ENCODE measurements at places on chromosomes 12 and 14. TPM values are rescaled to one million over a fixed set of nuclear protein-coding genes. Genes with fewer than 3 reads are reported as not detected.
A peak's percentile ranks its signal among the peaks of the same experiment; 100 is the strongest.

- no peak overlapping the region for H3K27ac ChIP-seq
- H3K4me3 ChIP-seq, result no peak overlapping the region
- no peaks in the 10 kb centered on the region for H3K36me3 ChIP-seq
- no peak for DNase-seq
- peaks cover 8% of the 10 kb centered on the region for H3K4me1 ChIP-seq
These were observed 76.0 kb downstream of the NPAS3 start for GRCh38 chr14:33014710-33015109.

DNA sequence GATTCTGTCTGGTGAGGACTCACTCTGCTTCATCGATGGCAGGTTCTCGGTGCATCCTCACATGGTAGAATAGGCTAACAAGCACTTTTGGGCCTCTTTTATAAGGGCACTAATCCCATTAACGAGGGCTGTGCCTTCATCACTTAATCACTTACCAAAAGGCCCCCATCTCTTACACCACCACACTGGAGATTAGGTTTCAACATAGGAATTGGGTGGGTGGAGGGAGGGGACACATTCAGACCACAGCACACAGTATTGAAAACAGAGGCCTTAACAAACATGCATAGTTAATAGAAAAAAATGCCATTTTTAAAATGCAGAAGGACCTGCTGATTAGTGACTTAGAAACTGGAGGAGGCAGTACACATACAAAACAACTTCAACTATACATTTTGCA is 61.6 kb downstream of the SPPL3 start:
- no peak overlapping the region for H3K27ac ChIP-seq
- no peaks in the 10 kb centered on the region for H3K36me3 ChIP-seq
- H3K4me3 ChIP-seq, result no peak overlapping the region

DNA sequence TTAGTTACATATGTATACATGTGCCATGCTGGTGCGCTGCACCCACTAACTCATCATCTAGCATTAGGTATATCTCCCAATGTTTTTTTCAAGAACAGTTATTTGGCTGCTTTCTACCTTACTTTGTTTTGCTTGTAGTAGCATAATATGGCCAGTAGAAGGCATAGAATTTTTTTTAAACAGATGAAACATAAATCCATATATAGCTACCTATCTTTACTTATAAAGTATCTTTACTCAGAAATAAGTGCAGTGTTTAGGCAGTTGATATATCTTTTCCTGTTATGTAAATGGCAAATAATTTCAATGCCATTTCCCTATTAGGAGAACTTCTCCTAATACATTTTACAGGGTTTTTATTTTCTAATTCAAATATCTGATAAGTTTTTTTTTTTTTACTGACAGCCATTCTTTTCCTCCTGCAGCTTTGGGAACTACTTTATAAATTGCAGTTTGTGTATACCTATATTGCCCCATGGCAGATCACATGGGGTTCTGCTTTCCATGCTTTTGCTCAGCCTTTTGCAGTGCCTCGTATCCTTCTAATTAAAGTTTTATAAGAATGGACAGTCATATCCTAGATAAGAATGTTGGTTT is 143.1 kb downstream of the PCNX1 start:
- DNase-seq, result no peak
- no peaks in the 10 kb centered on the region for H3K27me3 ChIP-seq
- no peak overlapping the region for H3K27ac ChIP-seq
- H3K4me3 ChIP-seq, result no peak overlapping the region
- H3K36me3 ChIP-seq, result no peaks in the 10 kb centered on the region

DNA sequence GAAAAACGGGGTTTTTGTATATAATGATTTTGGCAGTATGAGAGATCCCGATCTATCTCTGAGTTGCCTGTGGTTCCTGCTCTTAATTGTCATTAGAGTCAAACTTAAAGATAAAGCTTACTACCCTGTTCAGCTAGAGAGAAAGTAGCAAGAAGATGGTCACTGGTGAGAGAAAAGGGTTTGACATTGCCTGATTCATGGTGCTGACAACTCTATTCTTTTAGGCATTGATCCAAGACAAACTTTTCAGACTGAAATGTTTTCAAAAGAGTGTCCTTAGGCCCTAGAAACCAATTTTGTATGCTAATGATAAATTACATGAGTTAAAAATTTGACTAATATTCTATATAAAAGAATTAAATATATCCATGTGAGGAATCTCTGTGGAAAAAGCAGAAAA is 35.1 kb downstream of the PELI2 start:
- DNase-seq, result no peak
- H3K4me3 ChIP-seq, result no peak overlapping the region
- H3K4me1 ChIP-seq, result peaks cover 4% of the 10 kb centered on the region
- no peaks in the 10 kb centered on the region for H3K27me3 ChIP-seq
- no peaks in the 10 kb centered on the region for H3K36me3 ChIP-seq

DNA sequence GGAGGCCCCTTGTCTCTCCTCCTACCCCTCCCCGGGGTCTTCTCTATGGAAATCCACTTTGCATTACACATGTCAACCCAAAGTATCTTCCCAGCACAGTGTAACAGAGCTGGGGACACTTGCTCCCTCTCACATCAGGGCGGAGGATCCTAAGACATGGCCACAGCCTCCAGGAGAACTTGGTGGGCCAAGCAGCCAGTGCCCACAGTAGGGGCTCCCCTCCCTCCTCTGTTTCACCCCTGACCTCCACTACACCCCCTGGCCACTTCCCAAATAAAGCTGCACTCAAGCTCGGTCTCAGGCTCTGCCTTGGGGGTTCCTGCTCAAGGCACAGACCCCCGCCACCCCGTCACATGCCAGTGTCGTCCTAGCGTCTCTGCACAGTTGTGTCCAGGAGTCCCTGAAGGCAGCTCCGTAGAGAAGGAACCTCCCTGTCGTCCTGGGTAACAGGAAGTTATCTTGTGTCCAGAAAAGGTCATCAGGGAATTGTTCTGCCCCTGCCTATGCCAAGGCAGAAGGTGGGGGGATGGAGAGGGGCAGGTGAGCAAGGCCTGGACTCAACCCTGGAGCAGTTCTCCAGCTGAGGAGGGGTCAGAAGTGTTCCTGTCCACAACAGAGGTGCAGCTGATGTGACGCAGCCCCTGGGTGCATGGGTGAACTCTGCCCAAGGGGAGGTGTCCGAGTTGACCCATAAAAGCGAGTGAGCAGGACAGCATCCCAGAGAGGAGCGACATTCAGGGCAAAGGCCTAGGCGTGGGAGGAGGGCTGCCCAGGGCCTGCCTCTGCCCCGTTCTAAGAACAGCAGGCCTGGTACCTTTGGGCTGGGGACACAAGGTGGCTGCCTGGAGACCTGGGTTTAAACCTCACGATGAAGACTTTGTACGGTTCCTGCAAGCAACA is 25.5 kb downstream of the DIO3 start:
- no peak for DNase-seq
- H3K4me3 ChIP-seq, result no peak overlapping the region

- no peak overlapping the region for H3K4me3 ChIP-seq
- H3K27ac ChIP-seq, result peak overlapping the region; percentile 91
- no peak for DNase-seq
- peaks cover 53% of the 10 kb centered on the region for H3K4me1 ChIP-seq
- peaks cover 3% of the 10 kb centered on the region for H3K36me3 ChIP-seq
- no peaks in the 10 kb centered on the region for H3K27me3 ChIP-seq
These were observed 209.4 kb upstream of the BCL2L14 start for GRCh38 chr12:11861155-11861863.

GRCh38 chr14:22836301-22837113 is at the start of gene MMP14:
Gene MMP14, plus strand, starts transcription at chr14:22836585. Its CDS starts 233 bp downstream, at chr14:22836818.
- DNase-seq, result peak; percentile 77
- H3K36me3 ChIP-seq, result peaks cover 49% of the 10 kb centered on the region
- peak within 1 kb of the TSS; percentile 88 for H3K4me3 ChIP-seq
- no peaks in the 10 kb centered on the region for H3K27me3 ChIP-seq
- peak within 1 kb of the TSS; percentile 98 for H3K27ac ChIP-seq

- no peak for DNase-seq
- no peaks in the 10 kb centered on the region for H3K4me1 ChIP-seq
- H3K4me3 ChIP-seq, result no peak overlapping the region
- H3K27ac ChIP-seq, result no peak overlapping the region
These were observed 328.8 kb upstream of the DIO3 start for GRCh38 chr14:101232340-101233020.

DNA sequence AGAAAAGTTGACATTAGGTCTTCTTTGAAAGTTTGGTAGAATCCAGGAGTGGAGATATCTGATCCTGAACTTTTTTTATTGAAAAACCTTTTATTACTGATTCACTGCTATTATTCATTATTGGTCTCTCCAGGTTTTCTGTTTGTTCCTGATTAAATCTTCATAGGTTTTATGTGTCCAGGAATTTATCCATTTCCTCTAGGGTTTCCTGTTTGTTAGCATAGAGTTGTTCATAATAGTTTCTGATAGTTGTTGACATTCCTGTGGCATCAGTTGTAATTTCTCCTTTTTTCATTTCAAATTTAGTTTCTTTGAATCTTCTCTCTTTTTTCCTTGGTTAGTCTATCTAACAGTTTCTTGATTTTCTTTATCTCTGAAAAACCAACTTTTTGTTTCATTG is 370.3 kb downstream of the SLC6A15 start:
- no peak overlapping the region for H3K4me3 ChIP-seq
- H3K27ac ChIP-seq, result no peak overlapping the region
- H3K36me3 ChIP-seq, result no peaks in the 10 kb centered on the region
- no peaks in the 10 kb centered on the region for H3K4me1 ChIP-seq
- H3K27me3 ChIP-seq, result no peaks in the 10 kb centered on the region

GRCh38 chr12:6038160-6038559 is 86.3 kb downstream of the VWF start:
- no peak overlapping the region for H3K27ac ChIP-seq
- no peak for DNase-seq
- no peaks in the 10 kb centered on the region for H3K4me1 ChIP-seq
- no peaks in the 10 kb centered on the region for H3K27me3 ChIP-seq
- H3K4me3 ChIP-seq, result no peak overlapping the region

GRCh38 chr12:20390846-20391245 is 22.5 kb downstream of the PDE3A start:
- H3K4me3 ChIP-seq, result no peak overlapping the region
- no peaks in the 10 kb centered on the region for H3K27me3 ChIP-seq
- H3K4me1 ChIP-seq, result peaks cover 16% of the 10 kb centered on the region
- peak overlapping the region; percentile 69 for H3K27ac ChIP-seq
- no peak for DNase-seq

- H3K4me1 ChIP-seq, result no peaks in the 10 kb centered on the region
- no peak for DNase-seq
- H3K36me3 ChIP-seq, result no peaks in the 10 kb centered on the region
- H3K4me3 ChIP-seq, result no peak overlapping the region
- no peaks in the 10 kb centered on the region for H3K27me3 ChIP-seq
- H3K27ac ChIP-seq, result no peak overlapping the region
These were observed 217.3 kb downstream of the SYT10 start for GRCh38 chr12:33222357-33222756.

DNA sequence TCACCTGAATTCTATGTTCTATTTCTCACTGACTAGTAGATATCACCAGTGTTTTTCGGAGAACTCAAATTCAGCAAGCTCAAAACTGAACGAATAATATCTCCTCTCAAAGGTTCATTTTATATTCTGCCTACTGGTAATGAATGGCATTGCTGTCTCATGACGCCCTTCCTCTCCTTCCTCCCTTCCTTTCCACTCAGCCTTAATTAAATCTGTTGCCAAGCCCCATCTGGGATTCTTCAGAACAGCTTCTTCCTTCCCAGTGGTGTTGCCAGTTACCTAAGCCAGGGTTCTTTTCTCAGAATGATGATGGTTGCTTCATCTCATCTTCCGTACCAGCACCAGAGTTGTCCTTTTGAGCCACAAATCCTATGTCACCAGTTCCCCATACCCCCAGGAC is 143.2 kb downstream of the SYNE2 start:
- peaks cover 30% of the 10 kb centered on the region for H3K36me3 ChIP-seq
- H3K4me3 ChIP-seq, result no peak overlapping the region
- no peak overlapping the region for H3K27ac ChIP-seq
- no peaks in the 10 kb centered on the region for H3K4me1 ChIP-seq
- DNase-seq, result no peak

DNA sequence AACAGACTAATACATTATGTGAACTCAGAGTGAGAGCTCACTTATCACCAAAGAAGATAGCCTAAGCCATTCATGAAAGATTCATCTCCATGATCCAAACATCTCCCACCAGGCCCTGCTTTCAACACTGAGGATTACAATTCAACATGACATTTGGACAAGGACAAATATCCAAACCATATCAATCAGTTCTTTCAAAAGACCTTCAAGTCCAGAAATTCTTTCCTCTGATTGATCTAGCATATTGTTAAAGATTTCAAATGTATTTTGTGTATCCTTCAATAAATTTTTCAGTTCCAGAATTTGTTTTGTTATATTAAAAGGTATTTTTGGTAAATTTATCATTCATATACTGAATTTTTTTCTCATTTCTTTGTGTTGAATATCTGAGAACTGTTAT is 1055.8 kb downstream of the SLC6A15 start:
- no peak overlapping the region for H3K4me3 ChIP-seq
- no peaks in the 10 kb centered on the region for H3K4me1 ChIP-seq
- H3K36me3 ChIP-seq, result no peaks in the 10 kb centered on the region
- no peak for DNase-seq
- H3K27me3 ChIP-seq, result no peaks in the 10 kb centered on the region

- H3K27me3 ChIP-seq, result no peaks in the 10 kb centered on the region
- no peaks in the 10 kb centered on the region for H3K4me1 ChIP-seq
- H3K4me3 ChIP-seq, result no peak overlapping the region
- H3K27ac ChIP-seq, result no peak overlapping the region
These were observed 140.0 kb downstream of the DPF3 start for GRCh38 chr14:72753879-72754400.

GRCh38 chr12:2488596-2488995 is 306.2 kb upstream of the FKBP4 start:
- DNase-seq, result no peak
- no peak overlapping the region for H3K4me3 ChIP-seq
- peaks cover 29% of the 10 kb centered on the region for H3K4me1 ChIP-seq
- no peak overlapping the region for H3K27ac ChIP-seq
- H3K27me3 ChIP-seq, result no peaks in the 10 kb centered on the region

- H3K27me3 ChIP-seq, result no peaks in the 10 kb centered on the region
- H3K36me3 ChIP-seq, result no peaks in the 10 kb centered on the region
- no peak overlapping the region for H3K4me3 ChIP-seq
- no peak overlapping the region for H3K27ac ChIP-seq
These were observed 532.2 kb upstream of the MIS18BP1 start for GRCh38 chr14:45785240-45785639.

GRCh38 chr12:132505852-132506219 is 15.9 kb downstream of the FBRSL1 start:
- H3K36me3 ChIP-seq, result no peaks in the 10 kb centered on the region
- no peak for DNase-seq
- peak overlapping the region; percentile 90 for H3K27ac ChIP-seq
- H3K4me1 ChIP-seq, result peaks cover 65% of the 10 kb centered on the region

DNA sequence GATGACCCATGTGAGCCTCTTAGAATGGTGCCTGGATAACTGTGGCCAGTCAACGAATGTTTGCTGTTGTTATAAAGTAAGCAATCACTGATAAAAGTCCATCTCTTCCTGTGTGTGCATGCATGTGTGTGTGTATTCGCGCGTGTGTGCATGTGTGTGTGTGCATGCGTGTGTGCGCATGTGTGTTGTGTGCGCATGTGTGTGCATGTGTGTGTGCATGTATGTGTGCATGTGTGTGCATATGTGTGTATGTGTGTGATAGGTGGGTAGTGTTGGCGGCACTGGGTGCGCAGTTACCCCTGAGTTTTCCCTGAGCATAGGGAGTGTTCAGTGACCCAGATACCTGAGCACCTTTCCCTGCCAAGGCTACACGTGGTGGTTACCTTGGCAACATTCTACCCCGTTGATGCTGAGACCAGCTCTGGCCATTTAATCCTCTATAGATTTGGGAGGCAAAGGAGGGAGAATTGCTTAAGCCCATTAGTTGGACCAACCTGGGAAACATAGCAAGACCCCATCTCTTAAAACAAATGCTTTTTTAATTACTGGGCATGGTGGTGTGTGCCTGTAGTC is 137.8 kb downstream of the SLC15A4 start:
- H3K36me3 ChIP-seq, result no peaks in the 10 kb centered on the region
- DNase-seq, result no peak
- H3K27ac ChIP-seq, result no peak overlapping the region

The CACNA1C gene
- total RNA-seq, result 146 TPM

The ARL6IP4 gene
- total RNA-seq, result 126 TPM

The LGR5 gene
- not detected for total RNA-seq

The GPR132 gene
- total RNA-seq, result 0.55 TPM

Measured in heart right ventricle (tissue), 16 donors.